ENCODE measurements at places on chromosomes 4 and X.

GRCh38 chr4:3767570-3768288 is 1.5 kb downstream of the ADRA2C start:
- DNase-seq: no peak

- no peak for DNase-seq
These were observed 366.7 kb downstream of the PCDH7 start for GRCh38 chr4:31086756-31087330.

- peak; percentile 88 for DNase-seq
These were observed at the start of gene CDKL5 for GRCh38 chrX:18425199-18426003. TSS of gene CDKL5 (plus strand) at chrX:18425608. CDS start at chrX:18507097, 81,489 bp downstream.

- no peak for DNase-seq
These were observed 47.7 kb downstream of the SOD3 start for GRCh38 chr4:24843096-24843495.

DNA sequence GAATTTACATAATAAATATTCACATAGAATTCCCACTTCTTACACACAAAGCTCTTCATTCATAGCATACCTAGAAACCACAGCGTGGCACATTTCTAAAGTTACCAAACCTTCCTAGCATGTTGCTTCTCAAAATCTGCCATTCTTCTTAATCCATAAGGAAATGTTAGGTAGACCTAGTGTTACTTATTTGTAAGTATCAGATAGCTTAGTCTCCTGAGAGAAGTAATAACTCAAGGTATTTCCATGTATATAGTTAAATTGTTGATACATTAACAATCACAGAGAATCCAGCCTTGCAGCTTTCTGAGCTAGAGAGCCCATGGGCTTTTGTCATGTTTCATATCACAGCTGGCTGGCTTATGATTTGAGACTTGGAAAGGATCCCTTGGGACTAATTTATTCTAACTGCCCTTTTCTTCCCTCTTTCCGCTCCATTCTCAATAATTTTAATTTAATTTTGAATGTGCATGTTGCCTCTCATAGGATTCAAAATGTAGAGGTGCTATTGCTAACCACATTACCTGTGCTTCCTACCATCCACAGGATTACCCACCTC is 17.6 kb downstream of the SH3RF1 start:
- no peak for DNase-seq

GRCh38 chrX:9525511-9526248 is 60.8 kb downstream of the TBL1X start:
- DNase-seq: no peak

DNA sequence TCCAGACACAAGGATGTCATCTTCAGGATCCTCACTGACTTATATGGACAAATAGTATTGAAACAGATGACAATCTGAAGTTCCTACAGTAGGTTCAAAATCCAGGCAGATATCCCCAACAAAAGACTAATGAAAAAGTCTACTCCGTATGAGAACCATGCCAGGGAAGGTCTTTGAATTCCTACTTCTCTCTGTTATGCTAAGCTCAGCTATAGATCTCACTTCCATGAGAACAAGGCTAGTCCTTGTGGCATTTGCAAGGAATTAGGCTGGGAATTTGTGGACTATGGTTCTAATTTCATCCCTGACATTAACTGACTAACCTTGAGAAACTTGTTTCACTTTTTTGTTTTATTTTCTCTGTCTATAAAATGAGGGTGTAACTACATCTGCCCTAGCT is 229.8 kb downstream of the IL1RAPL2 start:
- no peak for DNase-seq

DNA sequence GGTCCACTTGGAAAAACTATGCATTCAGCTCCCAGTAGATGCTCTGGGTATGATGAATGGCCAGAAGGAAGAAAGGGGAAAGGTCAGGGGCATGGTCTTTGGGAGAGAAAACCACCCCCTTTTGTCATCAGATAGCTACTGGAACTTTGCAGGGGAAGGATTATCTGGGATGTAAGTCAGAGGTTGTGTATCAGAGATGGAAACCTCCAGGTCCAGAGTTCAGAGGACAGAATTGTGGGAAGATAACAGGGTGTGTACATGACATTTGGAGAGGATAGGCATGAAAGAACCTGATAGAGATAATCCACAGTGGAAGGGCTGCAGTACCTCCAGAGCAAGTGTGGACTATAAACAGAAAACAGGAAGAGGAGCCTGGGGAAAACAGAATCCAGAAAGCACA is 262.7 kb downstream of the SPRY1 start:
- no peak for DNase-seq

GRCh38 chr4:3709846-3710441 is 56.2 kb upstream of the ADRA2C start:
- DNase-seq: no peak

- DNase-seq: no peak
These were observed 45.9 kb downstream of the GAB1 start for GRCh38 chr4:143382596-143382995.

- DNase-seq: no peak
These were observed 36.9 kb upstream of the RASGEF1B start for GRCh38 chr4:81508411-81509185.

DNA sequence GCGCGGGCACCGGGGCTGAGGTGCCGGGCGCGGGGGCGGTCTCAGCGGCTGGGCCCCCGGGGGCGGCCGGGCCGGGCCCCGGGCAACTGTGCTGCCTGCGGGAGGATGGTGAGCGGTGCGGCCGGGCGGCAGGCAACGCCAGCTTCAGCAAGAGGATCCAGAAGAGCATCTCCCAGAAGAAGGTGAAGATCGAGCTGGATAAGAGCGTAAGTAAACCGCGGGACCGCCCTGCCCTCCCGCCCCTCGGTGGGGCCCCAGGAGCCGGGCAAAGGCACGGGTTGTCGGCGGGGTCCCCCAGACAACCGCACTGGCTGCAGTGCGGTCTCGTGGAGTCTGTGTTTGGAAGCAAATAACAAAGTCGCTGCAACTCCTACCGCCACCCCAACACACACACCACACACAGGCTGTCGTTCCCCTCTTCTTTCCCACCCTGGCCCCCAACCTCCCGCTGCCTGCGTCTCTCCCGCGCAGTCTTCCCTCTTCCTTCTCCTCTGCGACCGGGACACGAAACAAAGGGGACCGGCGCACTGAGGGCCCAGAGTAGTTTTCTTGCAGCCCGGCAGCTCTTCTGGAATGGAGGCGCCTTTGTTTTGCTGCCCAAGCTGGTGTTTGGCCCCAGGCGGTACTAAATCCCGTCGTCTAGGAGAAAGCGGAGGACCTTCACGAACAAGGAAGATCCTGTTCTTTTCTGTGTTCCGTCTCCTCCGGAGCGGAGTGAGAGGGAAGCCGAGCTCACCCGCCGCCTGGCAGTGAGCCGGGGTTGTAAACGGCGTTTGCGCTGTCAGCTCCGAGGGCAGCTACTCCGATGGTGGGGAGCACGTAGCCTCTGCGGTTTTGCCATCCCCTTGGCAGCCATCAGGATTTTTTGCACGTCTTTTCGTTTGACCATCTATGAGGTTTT is 788 bp downstream of the SAP30 start:
- DNase-seq: peak; percentile 6

Measured in activated CD8-positive, alpha-beta memory T cell treated with anti-CD3 and anti-CD28 coated beads for 4 hours (primary cell).